KG1 (cell line): ENCODE measurements at places on chromosomes 6 and 20.

DNA sequence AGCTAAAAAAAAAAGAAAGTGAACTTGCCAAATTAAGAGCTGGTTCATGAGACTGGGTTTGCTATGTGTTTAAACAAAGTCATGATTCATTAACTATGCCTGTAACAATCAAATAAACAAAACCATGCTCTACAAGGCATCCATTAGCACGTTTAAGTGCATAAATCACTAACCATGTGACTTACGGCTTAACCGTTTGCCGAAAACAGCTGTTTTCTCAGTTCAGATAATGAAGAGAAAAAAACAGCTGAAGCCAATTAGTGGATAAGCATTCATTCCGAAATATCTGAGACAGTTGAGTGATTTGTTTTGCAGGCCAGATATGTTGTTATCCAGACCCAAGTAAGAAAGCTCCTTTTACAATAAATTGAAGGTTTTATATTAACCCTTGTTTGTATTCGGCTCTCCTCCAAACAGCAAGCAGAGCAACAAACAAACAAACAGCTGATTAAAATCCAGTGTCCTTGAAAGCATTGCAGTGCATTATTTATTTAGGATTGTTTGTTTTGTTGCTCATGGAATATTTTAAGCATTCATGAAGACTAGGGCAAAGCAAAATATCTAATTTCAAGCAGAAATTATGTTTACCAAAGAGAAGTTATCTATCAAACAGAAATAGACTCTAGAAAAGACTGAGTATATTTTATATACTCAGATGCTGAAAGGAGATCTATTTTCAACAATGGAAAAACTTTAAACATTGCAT, 343.5 kb downstream of the RFPL4B start:
- DNase-seq, result no peak

DNA sequence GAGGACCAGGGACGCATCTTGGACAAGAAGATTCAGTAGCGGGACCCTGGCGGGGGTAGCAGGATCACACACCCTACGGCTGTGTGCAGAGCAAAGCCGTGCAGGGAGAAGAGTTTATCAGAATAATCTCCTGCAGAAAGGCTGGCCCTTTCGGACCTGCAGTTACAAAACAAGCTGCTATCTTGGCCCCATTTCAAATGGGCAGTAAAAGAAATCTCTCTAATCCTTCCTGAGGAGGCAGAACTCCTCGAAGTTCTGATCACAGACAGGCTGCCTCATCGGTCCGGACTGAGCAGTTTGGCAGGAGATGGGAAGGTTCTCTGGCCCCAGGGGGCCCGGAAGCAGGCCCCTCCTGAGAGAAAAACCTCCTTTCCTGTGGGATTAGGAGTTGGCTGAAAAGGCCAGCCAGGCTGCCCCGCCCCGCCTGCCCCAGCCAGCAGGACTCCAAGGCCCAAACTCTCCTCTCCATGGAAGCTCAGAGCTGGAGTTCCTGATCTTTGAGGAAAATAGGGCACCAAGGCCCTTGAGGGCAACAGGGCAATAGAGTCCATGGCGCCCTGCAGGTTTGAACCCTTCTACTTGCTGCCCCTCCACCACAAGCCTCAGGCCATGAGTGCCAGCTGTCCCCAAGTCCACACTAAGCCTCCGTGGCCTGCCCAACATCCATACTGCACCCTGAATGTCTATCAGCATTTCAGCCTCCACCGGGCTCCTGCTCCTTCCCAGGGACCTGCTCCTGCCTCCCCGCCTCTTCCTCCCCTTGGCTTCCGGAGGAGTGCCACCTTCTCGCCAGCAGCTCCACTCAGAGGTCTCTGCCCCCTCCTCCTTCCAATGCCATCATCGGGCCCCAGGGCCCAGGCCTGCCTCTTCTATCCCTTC, 141.3 kb downstream of the PREX1 start:
- DNase-seq, result no peak

DNA sequence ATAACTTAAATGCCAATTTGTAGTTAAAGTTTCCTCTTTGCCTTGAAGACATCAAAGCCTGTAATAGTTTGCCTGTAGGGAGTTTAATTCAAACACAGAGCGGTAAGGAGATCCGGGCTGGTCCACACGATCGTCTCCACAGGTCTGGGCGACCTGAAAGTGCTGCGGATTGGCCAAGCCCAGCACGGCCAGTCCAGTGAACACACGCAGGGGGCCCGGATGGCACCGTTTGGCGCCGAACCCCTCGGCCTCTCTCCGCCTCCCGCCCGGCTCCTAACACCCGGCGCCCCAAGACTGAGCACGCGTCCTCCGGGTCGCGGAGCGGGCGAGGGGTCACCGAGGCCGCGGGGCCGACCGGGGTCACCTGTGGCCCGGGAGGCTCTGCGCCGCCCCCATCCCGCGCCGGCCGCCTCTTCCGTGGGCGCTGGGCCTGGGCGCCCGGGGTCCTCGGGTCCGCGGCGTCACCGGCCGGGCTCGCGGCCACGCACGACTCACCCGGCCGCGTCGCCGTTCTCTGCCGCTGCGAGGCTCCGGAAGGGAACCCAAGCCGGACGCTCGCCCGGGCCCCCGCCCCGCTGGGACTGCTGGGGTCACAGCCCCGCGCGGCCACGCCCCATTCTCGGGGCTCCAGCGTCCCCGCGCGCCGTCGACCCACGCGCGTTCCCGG, 481 bp downstream of the SERPINB6 start:
- peak; percentile 57 for DNase-seq

- DNase-seq, result no peak
Measured at GRCh38 chr20:62269378-62269777, 31.1 kb downstream of the OSBPL2 start.

DNA sequence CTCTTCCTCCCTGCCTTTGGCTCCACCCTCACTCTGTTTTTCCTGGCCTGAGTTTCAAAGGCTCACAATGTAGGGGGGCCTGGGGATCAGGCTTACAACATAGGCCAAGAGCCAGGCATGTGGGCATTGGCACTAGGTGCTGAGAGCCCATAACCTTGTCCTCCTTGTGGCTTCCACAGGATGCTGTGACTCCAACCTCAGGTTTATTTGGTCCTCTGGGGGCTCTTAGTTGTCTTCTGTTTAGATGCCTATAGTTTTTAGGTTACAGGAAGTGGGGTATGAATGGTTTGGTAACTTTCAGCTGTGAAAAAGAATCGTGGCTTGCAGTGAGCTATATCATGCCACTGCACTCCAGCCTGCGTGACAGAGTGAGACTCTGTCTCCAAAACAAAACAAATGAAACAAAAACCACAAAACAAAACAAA, 25.6 kb downstream of the MMP24 start:
- no peak for DNase-seq

DNA sequence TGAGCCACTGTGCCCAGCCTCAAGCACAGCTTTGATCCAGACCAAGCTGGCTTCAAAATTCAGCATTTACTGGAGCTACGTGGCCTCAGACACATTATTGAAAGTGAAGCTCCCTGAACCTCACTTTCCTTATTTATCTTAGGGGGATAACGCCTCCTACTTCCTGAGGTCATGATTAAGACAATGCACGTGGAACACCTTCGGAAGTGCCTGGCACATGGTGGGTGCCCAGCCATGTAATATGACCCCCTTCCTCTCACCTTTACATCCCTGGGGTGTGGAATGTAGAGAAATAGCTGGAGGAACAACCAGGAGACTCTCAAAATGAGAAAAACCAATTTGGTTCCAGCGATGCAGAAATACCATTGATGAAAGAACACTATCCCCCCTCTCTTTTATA, 1.6 kb upstream of the CLPS start:
- DNase-seq, result no peak

GRCh38 chr6:2543321-2543720, 207.4 kb downstream of the MYLK4 start:
- no peak for DNase-seq

GRCh38 chr6:105402090-105402938, 568 bp downstream of the PREP start:
- DNase-seq, result no peak

DNA sequence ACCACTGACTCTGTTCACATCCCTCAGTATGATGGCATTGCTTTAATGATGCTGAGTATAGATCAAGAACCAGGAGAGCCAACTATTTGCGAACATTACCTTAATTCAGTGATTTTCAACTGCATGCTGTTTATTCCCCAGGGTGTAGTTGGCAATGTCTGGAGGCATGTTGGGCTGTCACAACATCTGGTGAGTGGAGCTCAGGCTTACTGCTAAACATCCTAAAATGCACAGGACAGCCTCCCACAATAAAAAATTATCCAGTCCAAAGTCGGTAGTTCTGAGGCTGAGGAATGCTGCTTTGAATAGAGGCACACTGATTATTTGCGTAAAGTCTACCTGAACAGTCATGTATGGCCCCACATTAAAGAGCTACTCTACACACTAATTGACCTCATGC, 94.8 kb upstream of the OPRM1 start:
- DNase-seq, result no peak

DNA sequence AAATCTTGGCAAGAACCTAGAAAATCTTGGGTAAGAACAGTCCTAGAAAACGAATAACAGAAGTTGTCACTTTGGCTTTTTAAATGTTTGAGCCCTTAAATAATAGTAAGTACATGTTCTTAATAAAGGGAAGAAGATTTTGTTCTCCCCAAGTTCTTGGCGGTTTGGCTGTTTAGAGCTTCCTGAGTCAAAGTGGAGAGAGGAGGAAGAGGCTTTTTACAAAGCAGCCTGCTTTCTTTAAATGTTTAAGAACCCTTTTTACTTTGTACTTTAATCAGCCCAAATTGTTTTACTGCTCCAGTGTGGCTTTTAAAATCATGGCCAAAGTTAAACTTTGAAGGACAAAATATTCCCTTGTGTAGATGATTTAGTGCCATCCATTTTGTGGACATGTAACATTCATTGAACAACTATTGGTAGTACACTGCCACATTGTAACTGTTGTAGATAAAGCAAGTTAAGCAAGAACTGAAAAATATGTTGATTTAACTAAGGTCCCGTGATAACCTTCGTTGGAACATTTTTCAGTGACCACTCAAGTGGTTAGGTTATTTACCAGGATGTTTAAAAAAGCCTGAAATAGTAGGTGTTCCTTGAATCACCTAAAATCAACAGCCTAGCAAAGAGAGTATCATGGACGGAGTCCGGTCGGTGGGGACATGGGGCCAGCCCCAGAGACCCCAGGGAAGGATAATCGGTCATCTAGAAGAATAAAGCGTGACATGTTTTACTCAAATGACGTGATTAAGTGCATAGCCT, 2.4 kb downstream of the AMD1 start:
- peak; percentile 67 for DNase-seq

GRCh38 chr6:149421132-149421531, 21.1 kb downstream of the SUMO4 start:
- no peak for DNase-seq

DNA sequence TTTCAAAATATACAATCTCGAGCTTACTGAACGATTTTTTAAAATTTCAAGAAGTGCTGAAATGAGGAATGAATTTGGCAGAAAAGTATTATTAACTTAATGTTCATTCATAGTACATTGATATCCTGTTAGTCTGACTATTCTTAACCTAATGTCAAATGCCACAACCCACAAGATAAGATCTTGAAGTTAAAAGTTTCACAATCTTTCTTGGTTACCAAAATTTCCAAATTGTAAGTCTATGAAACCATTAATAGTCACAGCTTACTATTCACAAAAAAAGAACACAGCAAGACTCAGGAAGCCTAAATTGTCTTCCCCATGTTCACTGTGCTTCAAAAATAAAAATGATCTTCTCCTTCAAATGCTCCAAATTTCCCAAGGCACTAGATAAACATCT, 71.3 kb downstream of the HACE1 start:
- DNase-seq, result no peak

DNA sequence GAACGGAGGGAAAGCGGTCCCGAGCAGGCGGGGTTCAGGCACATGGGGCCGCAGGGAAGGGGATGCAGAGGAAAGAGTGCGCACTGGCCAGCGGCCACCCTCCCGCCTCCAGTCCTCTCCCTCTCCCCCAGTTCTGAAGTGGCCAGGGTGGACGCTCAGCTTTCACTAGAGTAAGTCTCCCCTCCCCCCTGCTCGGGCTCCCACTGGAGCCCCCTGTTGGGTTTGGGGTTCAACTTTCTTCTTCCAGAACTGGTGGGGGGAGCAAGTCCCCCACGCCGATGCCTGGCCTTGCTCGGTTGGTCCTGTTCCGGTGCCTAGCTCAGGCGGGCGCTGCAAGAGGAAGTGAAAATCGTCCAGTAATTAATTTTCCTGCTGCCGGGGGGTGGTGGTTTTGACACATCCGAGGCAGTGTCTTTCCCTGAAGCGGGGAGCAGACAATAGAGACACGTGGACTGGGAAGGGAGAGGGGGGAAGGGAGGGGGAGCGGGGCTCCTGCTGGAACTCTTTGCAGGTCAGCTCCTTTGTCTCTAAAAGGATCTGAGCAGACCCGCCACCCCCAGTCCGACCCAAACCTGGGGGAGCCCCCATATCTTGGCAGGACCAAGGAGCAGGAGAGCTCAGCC, 824 bp upstream of the SCRT2 start:
- no peak for DNase-seq

GRCh38 chr6:46935687-46936086, 13.9 kb upstream of the ADGRF5 start:
- no peak for DNase-seq

GRCh38 chr6:165129086-165129485, 180.3 kb downstream of the C6orf118 start:
- DNase-seq, result no peak

DNA sequence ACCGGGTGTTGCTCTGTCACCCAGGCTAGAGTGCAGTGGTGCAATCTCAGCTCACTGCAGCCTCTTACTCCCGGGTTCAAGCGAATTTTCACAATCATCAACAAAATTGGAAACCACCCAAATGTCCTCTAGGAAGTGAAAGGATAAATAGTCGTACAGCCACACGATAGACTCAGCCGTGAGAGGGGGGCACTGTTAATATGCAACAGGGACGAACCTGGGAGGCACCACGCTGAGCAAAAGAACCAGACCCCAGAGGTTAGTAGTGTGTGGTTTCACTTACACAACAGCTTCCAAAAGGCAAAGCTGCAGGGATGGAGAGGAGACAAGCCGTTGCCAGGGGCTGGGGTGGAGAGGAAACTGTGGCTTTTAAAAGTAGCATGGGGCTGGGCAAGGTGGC, 30.1 kb upstream of the NTSR1 start:
- DNase-seq, result peak; percentile 9

GRCh38 chr6:138107078-138107751, at the start of gene PERP:
PERP (minus strand) TSS chr6:138107419; CDS start chr6:138107340, 79 bp downstream.
- DNase-seq, result no peak

DNA sequence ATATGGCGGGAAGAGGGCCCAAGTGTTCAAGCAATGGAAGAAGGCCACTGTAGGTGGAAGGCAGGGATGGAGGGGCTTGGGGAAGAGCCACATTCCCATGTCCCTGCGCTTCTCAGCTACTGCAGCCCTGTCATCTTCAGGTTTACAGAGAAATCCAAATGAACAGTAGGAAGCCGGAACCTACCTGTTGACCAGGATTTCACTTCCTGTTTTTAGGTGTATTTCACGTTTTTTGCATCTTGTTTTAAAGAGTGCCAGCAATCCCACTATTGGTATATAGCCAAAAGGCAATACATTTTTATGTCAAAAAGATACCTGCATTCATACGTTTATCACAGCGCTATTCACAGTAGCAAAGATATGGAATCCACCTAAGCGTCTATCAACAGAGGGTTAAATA, 159.2 kb downstream of the SLC35B3 start:
- DNase-seq, result no peak
